Stimulated activated CD4-positive, alpha-beta T cell treated with anti-CD3 and anti-CD28 coated beads, Interleukin-4, amount 100 ng/mL, for 48 hours (primary cell): ENCODE measurements at places on chromosomes 16 and 17.

DNA sequence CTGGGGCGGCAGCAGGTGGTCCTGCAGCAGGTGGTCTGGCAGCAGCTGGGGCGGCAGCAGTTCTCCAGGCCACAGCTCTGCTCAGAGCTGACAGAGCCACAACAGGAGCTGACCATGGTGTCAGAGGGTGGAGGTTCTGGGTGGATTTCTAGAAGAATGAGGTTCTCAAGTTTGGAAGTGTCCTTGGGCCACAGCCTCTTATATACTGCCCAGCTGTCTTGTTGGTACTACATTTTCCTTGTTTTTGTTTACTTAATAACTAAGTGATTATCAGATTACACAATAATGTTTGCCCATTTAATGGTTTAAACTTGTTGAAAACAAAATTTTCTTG is at the start of gene KRTAP4-5:
TSS of gene KRTAP4-5 (minus strand) at position 174 of the 334 bp plus-strand sequence. CDS start at position 116, 58 bp downstream.
- no peak for DNase-seq

- DNase-seq, result no peak
Measured at GRCh38 chr17:62689441-62690167, 62.1 kb downstream of the MRC2 start.

GRCh38 chr17:4634976-4635375 is 6.5 kb downstream of the ALOX15 start:
- DNase-seq, result no peak

GRCh38 chr16:17277981-17278381 is 192.8 kb downstream of the XYLT1 start:
- DNase-seq, result no peak

DNA sequence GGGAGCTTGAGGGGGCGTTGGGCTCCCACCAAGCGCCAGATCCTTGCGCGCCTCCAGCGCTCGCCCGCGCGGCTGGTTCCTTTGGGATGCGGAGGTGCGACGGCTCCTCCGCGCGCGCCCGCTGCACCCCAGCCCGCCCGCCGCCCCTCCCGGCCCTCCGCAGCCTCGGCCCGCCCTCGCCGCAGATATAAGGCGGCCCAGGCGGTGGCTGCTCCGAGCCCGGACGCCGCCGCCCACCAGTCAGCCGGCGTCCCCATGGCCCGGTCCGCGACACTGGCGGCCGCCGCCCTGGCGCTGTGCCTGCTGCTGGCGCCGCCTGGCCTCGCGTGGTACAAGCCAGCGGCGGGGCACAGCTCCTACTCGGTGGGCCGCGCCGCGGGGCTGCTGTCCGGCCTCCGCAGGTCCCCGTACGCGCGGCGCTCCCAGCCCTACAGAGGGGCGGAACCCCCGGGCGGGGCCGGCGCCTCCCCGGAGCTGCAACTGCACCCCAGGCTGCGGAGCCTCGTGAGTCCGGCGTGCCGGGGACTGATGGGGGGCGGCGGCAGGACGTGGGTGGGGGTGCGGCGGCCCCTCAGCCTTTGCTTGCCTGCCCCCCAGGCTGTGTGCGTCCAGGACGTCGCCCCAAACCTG is at the start of gene NPB:
TSS of gene NPB (plus strand) at position 216 of the 630 bp plus-strand sequence. CDS start at position 256, 40 bp downstream.
- DNase-seq, result no peak

DNA sequence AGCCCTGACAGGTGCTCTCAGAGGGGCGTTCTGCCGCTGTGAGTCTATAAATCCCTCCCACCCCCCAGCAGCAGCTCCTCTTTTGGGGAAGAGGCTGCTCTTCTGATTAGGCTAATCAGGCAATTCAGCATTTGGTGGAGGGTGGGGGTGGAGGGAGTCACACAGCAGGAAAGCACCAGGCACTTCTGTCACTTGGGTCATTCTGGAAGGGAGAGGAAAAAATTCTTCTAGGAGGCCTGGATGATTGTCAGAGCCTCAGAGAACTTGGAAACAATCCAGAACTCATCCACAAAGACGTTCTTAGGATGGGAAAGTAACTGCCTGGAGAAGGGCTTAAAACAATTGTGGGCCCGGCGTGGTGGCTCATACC is 7.3 kb upstream of the SSTR2 start:
- DNase-seq, result no peak
